ENCODE measurements at places on chromosomes 2 and 18. TPM values are rescaled to one million over a fixed set of nuclear protein-coding genes. Genes with fewer than 3 reads are reported as not detected.

Gene PTH2R
- not detected for total RNA-seq

DNA sequence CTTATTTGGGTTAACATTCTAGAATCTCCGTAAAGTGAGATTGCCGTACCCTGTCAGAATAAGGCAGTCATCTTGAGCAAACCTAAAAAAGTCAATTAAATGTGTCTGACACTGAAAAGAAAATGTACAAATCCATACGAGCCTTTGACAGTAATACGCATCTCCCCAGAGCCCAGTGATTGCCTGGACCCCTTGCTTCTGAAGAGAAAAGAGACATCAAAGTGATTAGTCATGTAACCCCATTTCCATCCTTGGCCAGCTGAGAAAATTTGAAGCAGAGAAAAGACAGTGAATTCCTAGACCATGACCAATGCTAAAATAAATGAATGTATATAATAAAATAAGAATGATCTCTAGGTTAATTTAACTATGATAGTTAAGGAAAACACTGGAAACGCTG lies 1499.4 kb downstream of the SUCLG1 start:
- DNase-seq: no peak

- no peak for DNase-seq
Measured at GRCh38 chr2:58204195-58204959, 36.7 kb downstream of the FANCL start.

- peak; percentile 14 for DNase-seq
Measured at GRCh38 chr2:36462311-36462935, 106.8 kb downstream of the CRIM1 start.

- peak; percentile 90 for DNase-seq
Measured at GRCh38 chr2:113131352-113132185, 4.2 kb downstream of the IL1RN start.

DNA sequence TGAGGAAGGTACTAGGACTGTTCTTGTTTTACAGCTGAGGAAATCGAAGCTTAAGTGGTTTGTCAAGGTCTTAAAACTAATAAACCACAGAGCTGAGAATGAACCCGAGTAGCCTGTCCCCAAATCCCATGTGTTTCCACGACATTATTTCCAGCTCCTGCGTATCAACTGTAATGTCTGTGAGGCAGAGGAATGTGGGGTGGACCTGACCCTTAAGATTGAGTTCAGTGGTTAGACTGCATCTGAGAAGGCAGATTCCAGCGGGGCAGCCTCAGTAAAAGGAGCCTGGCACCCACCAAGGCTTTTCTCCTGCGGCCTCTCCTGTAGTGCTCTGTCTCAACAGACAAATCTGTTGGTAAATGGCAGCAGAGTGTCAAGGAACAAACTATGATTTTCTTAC lies 81.9 kb upstream of the TMEM178A start:
- DNase-seq: no peak

- no peak for DNase-seq
Measured at GRCh38 chr2:64631771-64632170, 21.9 kb downstream of the SERTAD2 start.

- no peak for DNase-seq
Measured at GRCh38 chr2:203690441-203691047, 15.9 kb upstream of the CD28 start.

Gene CYRIA
- 10.8 TPM for total RNA-seq

Gene ATG16L1
- total RNA-seq: 40.3 TPM

GRCh38 chr2:36451512-36451911 lies 95.9 kb downstream of the CRIM1 start:
- DNase-seq: no peak

Gene TSPYL6
- total RNA-seq: not detected

DNA sequence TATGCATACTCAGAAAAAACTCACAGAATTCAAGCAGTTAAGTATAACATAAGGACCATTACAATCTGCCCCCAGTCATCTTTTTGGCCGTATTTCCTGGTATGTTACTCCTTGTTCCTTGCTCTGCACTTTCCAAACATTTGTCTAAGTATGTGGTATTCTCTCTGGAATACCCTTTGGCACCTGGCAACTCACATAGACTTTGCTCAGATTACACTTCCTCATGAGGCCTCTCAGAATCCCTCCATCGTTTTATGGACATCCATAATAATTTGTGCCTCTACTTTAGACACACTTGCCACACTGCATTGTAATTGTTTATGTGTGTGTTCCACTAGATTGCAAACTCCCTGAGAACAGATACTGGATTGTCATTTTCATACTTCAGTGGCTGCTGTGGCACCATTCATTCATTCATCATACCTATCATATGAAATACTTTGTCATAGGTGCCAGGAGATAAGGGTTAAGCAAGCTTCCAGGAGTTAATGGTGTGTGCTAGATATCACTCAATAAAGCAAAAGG lies 84.0 kb downstream of the HIBCH start:
- no peak for DNase-seq

Gene DYSF
- total RNA-seq: 40.7 TPM

Gene ANKRD39
- total RNA-seq: 12.4 TPM

DNA sequence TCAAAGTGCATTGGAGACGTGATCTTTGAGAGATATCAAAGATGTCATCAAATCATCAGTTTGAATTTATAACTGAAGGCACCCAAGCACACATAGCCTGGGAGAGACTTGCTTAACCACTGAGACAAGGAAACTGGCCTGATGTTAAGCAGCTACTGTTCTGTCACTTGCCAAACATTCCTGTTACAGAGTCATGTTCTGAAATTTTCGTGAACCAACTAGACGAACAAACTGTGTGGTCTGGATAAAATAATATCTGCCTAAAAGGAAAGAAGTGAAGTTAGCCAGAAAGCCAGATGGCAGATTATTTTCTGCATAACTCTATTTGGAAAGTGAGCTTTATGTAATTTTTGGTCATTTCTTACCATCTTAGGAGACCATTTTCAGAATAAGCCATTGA lies 51.4 kb downstream of the SPATS2L start:
- no peak for DNase-seq

Gene DNAH7
- 0.50 TPM for total RNA-seq

- no peak for DNase-seq
Measured at GRCh38 chr18:78713069-78713468, 266.5 kb upstream of the SALL3 start.

- DNase-seq: no peak
Measured at GRCh38 chr18:9704233-9705118, 3.6 kb upstream of the RAB31 start.

DNA sequence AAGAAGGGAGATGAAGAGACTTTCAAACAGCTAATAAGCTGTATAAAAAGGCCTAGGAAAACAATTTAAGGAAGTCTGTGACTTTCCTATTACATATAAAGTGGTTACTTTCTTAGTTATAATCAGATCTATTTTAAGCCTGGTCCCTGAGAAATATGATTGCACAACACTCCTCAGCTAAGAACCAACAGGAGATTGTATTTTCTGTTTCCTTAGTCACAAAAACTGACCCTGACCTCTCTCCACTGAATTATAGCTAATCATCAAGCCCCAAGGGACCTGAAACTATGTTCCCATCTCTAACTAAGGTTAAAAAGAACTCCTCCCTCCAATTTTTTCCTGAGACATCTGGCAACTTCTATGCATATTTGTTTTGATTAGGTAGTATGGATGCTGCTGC lies 106.9 kb downstream of the ROCK1 start:
- no peak for DNase-seq

- peak; percentile 60 for DNase-seq
Measured at GRCh38 chr2:112150851-112151250, 12.7 kb downstream of the FBLN7 start.

- no peak for DNase-seq
Measured at GRCh38 chr2:54604871-54605270, 118.6 kb upstream of the EML6 start.

Gene CRACDL
- total RNA-seq: 4.7 TPM

DNA sequence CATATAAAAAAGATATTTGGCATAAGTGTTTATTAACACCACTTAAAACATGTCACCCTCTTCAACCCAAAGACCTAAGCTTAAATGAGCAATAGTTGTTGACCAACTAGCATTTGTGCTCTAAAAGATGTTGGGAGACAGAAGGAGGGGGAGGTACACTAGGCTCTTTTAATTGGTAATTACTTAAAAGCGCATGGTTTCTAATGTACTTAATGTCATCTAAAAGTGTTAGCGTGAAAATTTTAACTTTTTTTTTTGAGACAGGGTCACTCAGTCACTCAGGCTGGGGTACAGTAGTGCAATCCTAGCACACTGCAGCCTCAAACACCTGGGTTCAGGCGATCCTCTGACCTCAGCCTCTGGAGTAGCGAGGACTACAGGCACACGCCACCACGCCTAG lies 5.5 kb downstream of the WDSUB1 start:
- no peak for DNase-seq

GRCh38 chr2:27407798-27408491 lies 1.4 kb downstream of the PPM1G start:
- no peak for DNase-seq

GRCh38 chr2:240430595-240430994 lies 4.9 kb upstream of the GPC1 start:
- no peak for DNase-seq

Gene PTPN2
- total RNA-seq: 19.1 TPM

DNA sequence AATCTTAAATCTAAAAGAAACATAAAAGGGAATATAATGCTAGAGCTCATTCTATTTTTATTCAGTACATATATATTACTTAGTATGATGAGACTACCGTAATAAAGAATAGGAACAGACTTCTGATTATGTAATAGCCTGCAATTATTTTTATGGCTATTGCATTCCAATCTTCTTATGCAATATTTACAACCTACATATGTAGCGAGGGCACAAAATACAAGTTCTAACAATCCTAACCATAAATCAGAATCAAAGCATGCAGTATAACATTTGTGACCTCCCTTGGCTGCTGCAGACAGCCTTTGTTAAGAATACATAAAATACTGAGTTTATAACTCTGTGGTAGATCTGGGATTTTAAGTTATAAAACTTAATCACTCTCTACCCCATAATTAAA lies 177.6 kb downstream of the BABAM2 start:
- no peak for DNase-seq

GRCh38 chr2:197310271-197310985 lies at the start of gene ANKRD44:
Gene ANKRD44, minus strand, starts transcription at chr2:197310780. Its CDS starts 176 bp downstream, at chr2:197310604.
- DNase-seq: peak; percentile 95

GRCh38 chr2:117068371-117068770 lies 746.1 kb upstream of the DDX18 start:
- DNase-seq: no peak

GRCh38 chr2:217101972-217102371 lies 242.1 kb upstream of the TNP1 start:
- DNase-seq: peak; percentile 34
